ENCODE measurements at places on chromosomes 7 and 10.

- no peak for DNase-seq
Observed at GRCh38 chr10:129550658-129551057, 83.6 kb downstream of the MGMT start.

GRCh38 chr10:103072276-103072675 lies 120.8 kb downstream of the NT5C2 start:
- no peak for DNase-seq

DNA sequence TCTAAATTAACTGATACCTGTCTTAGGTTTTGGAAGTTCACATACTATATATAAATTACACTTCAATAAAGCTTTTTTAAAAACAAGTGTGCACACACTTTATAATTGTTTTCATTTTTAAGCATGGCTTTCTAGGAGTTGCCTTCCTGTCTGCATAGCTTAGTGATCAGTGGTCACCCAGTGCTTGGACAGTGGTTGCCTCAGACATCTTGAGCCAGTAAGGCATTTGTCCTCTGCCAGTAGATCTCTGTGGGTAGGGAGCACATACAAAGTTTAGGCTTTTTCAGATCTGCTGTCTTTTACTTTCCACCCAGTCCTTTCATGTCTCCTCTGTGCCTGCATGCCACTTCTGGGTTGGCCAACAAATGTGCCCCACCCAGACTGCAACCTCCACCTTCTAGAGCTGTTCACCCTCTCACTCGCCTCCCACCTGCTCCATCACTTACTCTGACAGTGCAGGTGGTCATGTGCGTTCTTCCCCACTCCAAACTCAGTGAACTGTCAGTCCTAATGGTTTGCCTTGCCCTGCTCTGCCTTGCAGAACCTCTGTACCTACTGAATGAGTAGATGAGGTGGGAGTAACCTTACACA lies 31.7 kb downstream of the TPST1 start:
- no peak for DNase-seq

DNA sequence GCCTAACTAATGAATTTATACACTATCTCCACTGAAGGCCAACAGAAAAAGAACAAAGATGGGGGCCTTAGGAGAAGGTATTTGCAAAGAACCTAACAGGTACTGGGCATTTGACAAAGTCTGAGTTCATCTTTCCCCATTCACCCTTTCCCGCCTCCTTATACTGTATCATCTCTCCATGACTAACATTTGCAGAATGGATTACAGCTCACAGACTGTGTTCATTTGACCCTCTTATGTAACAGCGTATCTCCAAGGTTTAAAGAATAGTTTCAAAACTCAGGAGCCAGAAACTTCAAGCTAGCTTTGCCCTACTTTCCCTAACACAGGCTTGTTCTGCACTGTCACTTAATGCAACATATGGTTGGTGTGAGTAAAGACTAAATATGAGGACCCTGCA lies 238.7 kb upstream of the CELF2 start:
- DNase-seq: no peak

GRCh38 chr7:33554046-33554445 lies 351.3 kb upstream of the BMPER start:
- DNase-seq: no peak

DNA sequence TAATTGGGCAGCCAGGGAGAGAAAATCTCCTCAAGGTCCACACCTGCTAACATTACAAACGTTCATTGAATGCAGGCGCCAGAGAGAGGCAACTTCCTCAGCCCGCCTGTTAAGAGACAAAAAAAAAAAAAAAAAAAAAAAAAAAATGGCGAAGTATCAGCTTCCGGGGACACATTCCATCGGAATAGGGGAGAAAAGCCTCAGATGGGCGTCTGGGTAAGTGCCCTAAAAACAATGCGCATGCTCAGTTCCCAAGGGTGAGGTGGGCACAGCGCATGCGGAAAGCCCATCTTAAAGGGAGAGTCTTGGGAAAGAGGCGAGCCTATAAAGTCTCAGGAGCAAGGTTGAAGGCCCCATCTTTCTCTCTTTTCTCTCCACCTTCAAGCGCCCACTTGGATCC lies 1139.7 kb upstream of the CELF2 start:
- DNase-seq: no peak

GRCh38 chr7:101857358-101857811 lies 40.0 kb downstream of the CUX1 start:
- DNase-seq: no peak

DNA sequence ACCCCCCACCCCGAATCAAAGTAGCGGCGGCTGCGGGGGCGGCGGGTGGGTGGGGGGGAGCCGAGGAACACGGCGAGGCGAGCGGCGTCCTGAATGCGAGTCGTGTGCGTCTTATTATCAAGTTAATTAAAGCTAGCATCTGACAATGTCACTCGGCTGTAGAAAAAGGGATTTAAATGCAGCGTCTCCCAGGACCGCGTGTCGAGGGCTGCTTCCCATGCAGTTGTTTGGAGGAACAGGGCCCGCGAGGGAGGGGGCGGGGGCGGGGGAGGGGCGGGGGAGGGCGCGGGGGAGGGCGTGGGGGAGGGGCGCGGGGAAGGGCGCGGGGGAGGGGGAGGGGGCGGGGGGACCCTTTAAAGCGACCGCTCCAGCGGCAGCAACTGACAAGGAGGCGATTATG lies 2.7 kb upstream of the UNCX start:
- DNase-seq: no peak

DNA sequence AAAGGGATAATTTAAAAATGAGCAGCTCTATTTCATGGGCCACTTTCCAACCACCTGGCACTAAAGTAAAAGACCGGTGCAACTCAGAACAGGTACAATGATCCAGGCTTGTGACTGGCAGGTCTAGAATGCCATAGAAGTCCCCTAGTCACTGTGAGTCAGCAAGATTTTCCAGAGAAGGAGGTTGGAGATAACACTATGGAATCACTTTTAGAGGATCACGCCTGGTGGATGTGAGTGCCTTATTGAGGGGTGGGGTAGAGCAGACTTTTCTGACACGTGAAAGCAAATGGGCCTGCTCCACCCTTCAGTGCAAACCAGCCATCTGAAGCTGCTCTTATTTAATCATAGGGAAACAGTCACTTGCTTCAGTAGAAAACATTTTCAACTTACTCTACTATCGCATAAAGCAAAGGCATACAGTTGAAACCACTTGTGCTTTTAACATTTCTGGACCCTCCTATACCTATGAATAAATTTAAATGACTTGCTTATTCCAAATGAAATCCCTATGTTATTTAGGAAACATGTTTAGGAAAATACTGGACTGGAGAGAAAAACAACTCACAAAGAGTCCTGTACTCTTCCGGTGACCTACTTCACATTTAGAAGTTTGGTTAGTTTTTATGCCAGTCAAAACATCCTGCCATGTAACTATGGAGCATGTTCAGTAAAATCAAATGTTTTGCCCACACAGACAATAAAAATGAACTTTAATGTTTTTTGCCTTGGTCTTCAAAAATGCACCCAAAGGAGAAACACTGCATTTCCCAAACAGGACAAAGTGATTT lies 21.5 kb upstream of the AKR1C1 start:
- DNase-seq: no peak

DNA sequence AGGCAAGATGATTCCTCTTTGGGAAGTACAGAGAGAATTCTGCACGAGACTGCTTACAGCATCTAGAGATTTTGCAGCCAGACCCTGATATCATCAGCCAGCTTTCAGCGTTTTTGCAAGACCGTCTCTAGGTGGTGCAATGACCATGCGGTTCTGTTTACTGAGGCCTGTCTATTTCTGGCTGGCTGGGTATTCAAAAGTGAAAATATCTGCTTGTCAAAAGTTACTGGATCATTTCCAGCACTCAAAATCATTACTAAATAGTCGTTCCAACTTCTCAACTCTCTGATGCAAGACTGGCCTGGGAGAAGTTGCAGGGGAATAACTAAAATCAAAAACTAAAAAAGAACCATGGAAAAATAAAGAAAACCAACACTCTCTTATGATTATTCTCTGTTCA lies 240.1 kb downstream of the ELMO1 start:
- peak; percentile 87 for DNase-seq

DNA sequence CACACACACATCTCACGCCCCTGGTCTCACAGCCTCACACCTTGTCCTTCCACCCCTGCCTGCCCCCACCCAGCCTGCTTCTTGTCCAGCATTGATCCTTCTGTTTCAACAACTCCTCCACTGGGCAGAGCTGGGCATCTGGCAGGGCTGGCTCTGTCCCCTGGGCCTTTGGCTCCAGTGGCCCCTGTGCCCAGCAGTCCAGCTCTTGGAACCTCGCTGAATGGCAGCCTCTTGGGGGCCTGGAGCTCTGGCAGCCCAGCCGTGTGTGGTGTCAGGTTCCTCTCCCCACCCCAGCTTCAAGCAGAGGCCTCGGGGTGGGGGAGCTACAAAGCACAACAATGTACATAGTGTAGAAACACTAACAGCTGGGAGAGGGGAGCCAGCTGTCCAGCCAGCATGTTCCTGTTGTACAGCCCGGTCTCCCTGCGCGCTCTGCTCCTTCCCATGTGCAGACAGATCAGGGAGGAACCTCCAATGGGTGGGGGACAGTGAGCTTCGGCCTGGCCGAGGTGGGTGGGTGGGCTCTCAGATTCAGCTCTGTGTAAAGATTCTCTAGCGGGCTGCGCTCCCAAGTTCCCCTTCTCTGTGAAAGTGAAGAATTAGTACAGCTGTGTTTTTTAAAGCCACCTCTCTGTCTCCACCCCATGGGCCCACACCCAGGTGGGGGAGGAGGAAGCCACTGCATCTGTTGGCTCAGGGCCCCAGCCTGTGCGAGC lies 19.4 kb downstream of the ZMIZ2 start:
- no peak for DNase-seq

DNA sequence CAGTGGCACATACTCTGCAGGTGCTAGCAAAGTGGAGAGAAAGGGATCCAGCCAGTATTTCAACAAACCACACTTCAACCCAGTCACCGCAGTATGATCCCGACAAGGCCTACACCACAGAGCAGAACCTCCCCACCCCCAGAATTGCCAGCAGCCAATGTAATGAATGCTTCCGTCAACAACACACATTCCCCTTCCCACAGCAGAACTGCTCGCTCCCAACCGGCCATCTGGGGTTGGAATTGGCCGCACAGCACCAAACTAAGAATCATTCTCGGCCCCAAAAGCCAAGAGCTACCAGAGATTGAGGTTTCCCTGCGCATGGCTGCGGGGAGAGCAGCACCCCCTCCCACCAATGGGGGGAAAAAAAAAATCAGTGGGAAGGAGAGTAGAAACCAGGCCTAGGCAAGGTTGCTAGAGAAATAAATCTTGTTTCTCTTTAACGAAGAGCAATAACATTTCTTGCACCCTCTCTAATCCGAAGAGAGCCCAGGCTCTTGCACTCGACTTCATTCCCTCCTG lies 1.1 kb downstream of the WASL start:
- peak; percentile 78 for DNase-seq

GRCh38 chr10:96170230-96170629 lies 40.1 kb downstream of the ZNF518A start:
- DNase-seq: no peak

DNA sequence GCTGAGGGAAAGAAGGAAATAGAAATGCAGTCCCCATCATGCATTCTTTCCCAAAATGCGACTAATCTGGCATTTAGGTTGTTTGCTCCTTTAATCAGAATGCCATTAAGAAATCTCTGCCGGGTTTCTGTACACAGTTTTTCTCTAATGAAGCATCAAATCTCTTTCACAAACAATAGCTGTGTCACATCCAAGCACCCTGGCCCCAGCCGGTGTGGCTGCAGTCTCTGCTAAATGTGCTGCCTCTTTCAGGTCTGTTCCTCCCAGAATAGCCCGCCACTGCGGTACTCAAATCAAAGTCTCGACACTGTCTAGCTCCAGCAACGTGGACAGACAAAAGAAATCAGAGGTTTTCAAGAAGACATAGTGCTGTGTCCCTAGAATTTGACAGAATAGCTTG lies 343.8 kb downstream of the KCNMA1 start:
- no peak for DNase-seq

GRCh38 chr7:27344471-27344870 lies 101.9 kb downstream of the EVX1 start:
- DNase-seq: no peak

- no peak for DNase-seq
Observed at GRCh38 chr7:148590471-148590870, at the start of gene C7orf33. Gene C7orf33, plus strand, starts transcription at chr7:148590766. Its CDS starts 160 bp downstream, at chr7:148590926.

DNA sequence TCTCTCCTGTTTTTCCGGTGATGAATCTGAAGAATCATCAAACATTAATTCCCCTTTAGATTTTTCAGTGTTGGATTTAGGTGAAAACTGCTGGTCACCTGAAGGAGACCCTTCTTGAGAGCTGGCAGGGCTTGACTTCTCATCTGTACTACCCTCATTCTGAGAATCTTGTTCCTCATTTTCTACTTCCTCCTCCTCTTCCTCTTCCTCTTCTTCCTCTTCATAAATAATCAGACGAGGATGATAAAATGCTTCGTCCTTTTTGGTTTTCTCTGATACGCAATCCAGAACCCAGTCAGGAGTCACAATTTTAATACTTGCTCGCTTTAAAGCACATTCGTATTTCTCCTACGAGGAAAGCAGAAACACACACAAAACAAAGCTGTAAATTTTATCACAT lies 26.9 kb downstream of the PAXIP1 start:
- DNase-seq: no peak

DNA sequence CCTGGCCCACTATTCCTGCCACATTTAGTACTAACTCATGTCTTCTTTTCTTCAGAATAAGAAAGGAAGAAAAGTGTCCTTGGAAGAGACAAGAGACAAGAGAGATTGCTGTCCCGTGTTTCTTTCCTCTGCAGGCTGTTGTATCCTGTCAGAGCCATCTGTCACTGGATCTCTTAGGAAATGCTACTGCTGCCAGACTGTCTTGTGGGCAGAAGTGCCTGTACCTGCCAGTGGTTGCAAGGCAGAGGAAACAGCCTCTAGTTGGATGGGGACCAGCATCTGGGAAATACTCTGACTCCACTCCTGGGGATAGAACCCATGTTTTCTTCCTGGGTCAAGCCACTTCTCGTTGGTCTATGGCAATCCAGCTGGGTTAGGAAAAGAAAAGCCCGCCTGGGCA lies 16.7 kb upstream of the MAP3K8 start:
- no peak for DNase-seq

DNA sequence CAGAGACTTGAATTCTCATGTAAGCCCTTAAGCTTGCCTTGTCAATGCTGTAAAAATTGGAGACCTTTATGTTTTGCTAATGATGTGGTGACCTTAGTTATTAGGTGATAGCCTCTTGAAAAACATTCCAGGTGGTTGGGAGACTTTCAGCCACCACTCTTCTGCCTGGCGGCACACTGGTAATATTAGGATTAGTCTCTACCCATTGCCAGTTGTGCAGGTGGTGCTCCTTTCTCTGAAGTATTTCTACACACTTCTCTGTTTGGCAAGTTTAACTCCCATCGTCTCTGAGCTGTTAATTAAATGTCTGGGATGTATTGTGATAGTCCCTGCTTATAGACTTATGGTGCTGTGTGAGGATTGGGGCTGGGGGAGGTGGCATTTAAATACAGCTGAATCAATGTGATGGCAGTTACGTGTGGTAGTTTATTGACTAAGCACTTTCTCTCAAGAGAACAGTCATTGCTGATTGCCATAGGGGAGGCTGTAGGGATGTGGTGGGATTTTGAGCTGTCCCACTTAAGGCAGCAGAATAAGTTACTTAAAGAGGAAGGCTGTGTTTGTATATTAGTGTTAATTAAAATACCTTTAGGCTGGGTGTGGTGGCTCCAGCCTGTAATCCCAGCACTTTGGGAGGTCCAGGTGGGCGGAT lies 61.7 kb downstream of the DAGLB start:
- no peak for DNase-seq

GRCh38 chr7:93461350-93461749 lies 113.2 kb downstream of the CALCR start:
- DNase-seq: no peak
